ENCODE measurements at places on chromosomes 7 and 10. TPM values are rescaled to one million over a fixed set of nuclear protein-coding genes. Genes with fewer than 3 reads are reported as not detected.
A peak's percentile ranks its signal among the peaks of the same experiment; 100 is the strongest.

GRCh38 chr10:119005362-119006043 is 24.0 kb upstream of the NANOS1 start:
- H3K36me3 ChIP-seq, result no peaks in the 10 kb centered on the region
- H3K27ac ChIP-seq, result no peak overlapping the region
- no peaks in the 10 kb centered on the region for H3K27me3 ChIP-seq
- H3K4me1 ChIP-seq, result peaks cover 44% of the 10 kb centered on the region
- H3K4me3 ChIP-seq, result no peak overlapping the region
- DNase-seq, result peak; percentile 78

GRCh38 chr7:101934618-101935017 is 117.2 kb downstream of the CUX1 start:
- no peak for DNase-seq
- H3K36me3 ChIP-seq, result no peaks in the 10 kb centered on the region
- H3K4me1 ChIP-seq, result no peaks in the 10 kb centered on the region
- no peaks in the 10 kb centered on the region for H3K27me3 ChIP-seq
- H3K27ac ChIP-seq, result no peak overlapping the region
- H3K4me3 ChIP-seq, result no peak overlapping the region

GRCh38 chr10:96906864-96907263 is 74.8 kb downstream of the LCOR start:
- no peak overlapping the region for H3K4me3 ChIP-seq
- no peak overlapping the region for H3K27ac ChIP-seq
- H3K27me3 ChIP-seq, result no peaks in the 10 kb centered on the region
- H3K36me3 ChIP-seq, result no peaks in the 10 kb centered on the region
- H3K4me1 ChIP-seq, result no peaks in the 10 kb centered on the region
- DNase-seq, result no peak

- H3K27me3 ChIP-seq, result no peaks in the 10 kb centered on the region
- H3K4me1 ChIP-seq, result peaks cover 6% of the 10 kb centered on the region
- H3K4me3 ChIP-seq, result no peak overlapping the region
- no peak overlapping the region for H3K27ac ChIP-seq
- no peak for DNase-seq
- H3K36me3 ChIP-seq, result no peaks in the 10 kb centered on the region
These were observed 2.8 kb upstream of the GPRIN2 start for GRCh38 chr10:46559231-46559671.

DNA sequence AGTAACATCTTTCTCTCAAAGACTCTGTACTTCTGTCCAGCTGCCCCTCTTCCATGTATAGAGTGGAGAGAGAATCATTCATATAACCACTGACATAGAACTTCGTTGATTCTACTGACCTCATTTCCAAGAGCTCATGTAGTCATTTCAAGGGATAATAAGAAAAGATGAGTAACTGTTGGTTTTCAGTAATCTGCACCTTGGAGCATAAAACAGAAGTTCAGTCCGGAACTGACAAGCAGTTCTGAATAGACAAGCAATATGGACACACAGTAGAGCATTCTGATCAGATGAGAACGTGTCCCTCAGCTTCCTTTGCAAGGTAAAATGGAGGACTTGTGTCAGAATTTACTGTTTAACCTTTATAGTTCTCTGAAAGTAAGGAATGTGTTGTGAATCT is 847.1 kb downstream of the REEP3 start:
- H3K27me3 ChIP-seq, result no peaks in the 10 kb centered on the region
- no peak overlapping the region for H3K27ac ChIP-seq
- no peaks in the 10 kb centered on the region for H3K4me1 ChIP-seq
- H3K4me3 ChIP-seq, result no peak overlapping the region
- DNase-seq, result no peak

DNA sequence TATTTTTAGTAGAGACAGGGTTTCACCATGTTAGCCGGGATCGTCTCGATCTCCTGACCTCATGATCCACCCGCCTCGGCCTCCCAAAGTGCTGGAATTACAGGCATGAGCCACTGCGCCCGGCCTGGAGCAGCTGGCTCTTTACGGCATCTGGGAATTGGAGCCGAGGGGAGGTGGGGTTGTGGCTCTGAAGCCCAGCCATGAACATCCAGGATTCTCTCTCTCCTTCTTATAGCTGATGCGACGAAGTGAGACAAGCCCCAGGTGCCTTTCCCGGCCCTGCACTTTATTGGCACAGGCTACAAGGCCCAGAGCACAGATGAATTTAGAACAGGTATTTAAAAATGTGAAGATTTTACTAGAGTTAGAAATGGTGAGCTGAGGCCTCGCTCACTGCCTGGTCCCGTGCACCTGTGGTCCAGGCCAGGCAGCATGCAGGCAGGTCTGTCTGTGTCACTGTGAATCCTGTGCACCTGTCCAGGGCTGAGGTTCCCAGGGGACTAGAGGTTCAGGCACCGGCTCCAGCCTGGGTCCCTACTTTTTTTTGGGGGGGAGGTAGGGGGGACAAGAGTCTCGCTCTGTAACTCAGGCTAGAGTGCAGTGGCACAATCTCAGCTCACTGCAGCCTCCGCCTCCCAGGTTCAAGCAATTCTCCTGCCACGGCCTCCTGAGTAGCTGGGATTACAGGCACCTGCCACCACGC is 379.7 kb upstream of the FOXK1 start:
- no peaks in the 10 kb centered on the region for H3K4me1 ChIP-seq
- H3K27me3 ChIP-seq, result peaks cover 100% of the 10 kb centered on the region
- no peak overlapping the region for H3K27ac ChIP-seq
- H3K36me3 ChIP-seq, result no peaks in the 10 kb centered on the region

GRCh38 chr10:1932692-1933094 is 195.4 kb upstream of the ADARB2 start:
- no peak overlapping the region for H3K27ac ChIP-seq
- H3K4me3 ChIP-seq, result no peak overlapping the region
- no peaks in the 10 kb centered on the region for H3K4me1 ChIP-seq
- no peaks in the 10 kb centered on the region for H3K27me3 ChIP-seq
- DNase-seq, result no peak

- H3K4me1 ChIP-seq, result peaks cover 34% of the 10 kb centered on the region
- no peak overlapping the region for H3K4me3 ChIP-seq
- no peaks in the 10 kb centered on the region for H3K27me3 ChIP-seq
- peak overlapping the region; percentile 79 for H3K27ac ChIP-seq
- H3K36me3 ChIP-seq, result no peaks in the 10 kb centered on the region
- DNase-seq, result no peak
These were observed 1.8 kb upstream of the METTL27 start for GRCh38 chr7:73844131-73844547.

DNA sequence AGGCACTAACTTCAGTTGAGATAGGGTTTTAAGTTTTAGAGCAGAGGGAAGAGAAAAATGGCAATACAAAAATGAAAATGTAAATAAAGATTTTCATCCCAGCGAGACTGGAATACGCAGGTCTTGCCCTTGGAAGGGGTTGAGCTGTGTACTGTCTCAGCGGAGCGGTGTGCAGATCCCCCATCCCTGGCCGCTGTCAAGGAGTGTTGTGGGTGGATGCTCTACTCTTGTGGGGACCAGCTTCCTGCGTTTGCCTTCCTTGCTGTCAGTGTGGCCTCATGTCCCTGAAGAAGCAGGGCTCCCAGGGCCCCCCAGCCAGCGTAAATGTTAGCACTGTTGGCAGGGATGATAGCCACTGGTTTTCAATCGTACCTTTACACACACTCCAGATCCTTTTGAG is 249.7 kb upstream of the PITRM1 start:
- no peak for DNase-seq
- no peaks in the 10 kb centered on the region for H3K27me3 ChIP-seq
- no peak overlapping the region for H3K4me3 ChIP-seq
- H3K36me3 ChIP-seq, result no peaks in the 10 kb centered on the region
- no peak overlapping the region for H3K27ac ChIP-seq

GRCh38 chr7:7146837-7147236 is 35.5 kb upstream of the C1GALT1 start:
- H3K4me1 ChIP-seq, result no peaks in the 10 kb centered on the region
- H3K4me3 ChIP-seq, result no peak overlapping the region
- H3K27me3 ChIP-seq, result no peaks in the 10 kb centered on the region
- no peak for DNase-seq
- H3K27ac ChIP-seq, result no peak overlapping the region

- no peaks in the 10 kb centered on the region for H3K4me1 ChIP-seq
- no peaks in the 10 kb centered on the region for H3K27me3 ChIP-seq
- no peak for DNase-seq
- no peaks in the 10 kb centered on the region for H3K36me3 ChIP-seq
These were observed 516.7 kb upstream of the CELF2 start for GRCh38 chr10:10500937-10501336.

DNA sequence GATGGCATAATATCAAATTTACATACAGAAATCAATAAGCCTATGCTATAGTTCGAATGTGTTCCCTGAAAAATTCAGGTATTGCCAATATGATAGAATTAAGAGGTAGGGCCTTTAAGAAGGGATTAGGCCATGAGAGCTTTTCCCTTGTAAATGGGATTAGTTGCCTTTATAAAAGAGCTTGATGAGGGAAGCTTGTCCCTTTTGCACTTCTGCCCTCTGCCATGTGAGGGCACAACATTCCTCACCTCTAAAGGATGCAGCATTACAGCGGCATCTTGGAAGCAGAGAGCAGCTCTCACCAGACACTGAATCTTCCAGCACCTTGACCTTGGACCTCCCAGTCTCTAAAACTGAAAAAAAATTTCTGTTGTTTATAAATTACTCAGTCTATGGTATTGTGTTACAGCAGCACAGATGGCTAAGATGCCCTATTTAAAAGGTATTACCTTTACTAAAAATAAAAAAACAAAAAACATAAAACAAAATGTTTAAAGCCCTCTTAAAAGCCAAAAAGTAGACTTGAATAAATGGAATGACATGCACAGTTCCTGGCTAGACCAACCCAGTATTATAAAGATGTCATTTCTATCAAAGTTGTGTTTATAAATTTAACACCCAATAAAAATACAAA is 909.6 kb downstream of the REEP3 start:
- H3K4me3 ChIP-seq, result no peak overlapping the region
- no peak for DNase-seq
- H3K27me3 ChIP-seq, result no peaks in the 10 kb centered on the region
- no peaks in the 10 kb centered on the region for H3K36me3 ChIP-seq
- no peak overlapping the region for H3K27ac ChIP-seq
- H3K4me1 ChIP-seq, result no peaks in the 10 kb centered on the region

DNA sequence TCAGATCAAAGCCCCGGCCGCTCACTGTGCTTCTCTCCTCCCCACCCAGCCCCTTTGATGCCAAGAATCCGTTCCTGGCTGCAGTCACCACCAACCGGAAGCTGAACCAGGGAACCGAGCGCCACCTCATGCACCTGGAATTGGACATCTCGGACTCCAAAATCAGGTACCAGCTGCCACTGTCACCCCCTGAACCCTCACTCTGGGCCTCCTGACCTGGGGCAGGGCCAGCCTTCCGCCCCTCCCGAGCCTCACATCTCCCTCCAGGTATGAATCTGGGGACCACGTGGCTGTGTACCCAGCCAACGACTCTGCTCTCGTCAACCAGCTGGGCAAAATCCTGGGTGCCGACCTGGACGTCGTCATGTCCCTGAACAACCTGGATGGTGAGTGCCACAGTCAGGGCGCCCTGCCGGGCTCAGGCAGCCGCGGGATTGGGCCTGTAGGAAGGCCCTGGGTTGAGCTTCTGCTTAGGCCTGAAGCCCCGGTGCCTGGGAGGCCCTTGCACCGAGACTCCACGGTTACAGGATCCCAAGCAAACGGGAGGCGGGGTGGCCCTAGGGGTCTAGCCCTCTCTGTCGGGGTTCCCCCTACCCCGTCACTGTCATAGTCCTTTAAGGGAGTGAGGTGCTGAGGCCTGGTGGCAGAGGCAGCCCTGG is 10.8 kb downstream of the TMEM120A start:
- no peaks in the 10 kb centered on the region for H3K27me3 ChIP-seq
- H3K27ac ChIP-seq, result no peak overlapping the region
- no peaks in the 10 kb centered on the region for H3K4me1 ChIP-seq
- H3K4me3 ChIP-seq, result no peak overlapping the region
- no peak for DNase-seq

- H3K27ac ChIP-seq, result no peak overlapping the region
- DNase-seq, result no peak
- H3K27me3 ChIP-seq, result no peaks in the 10 kb centered on the region
- H3K36me3 ChIP-seq, result no peaks in the 10 kb centered on the region
- H3K4me3 ChIP-seq, result no peak overlapping the region
These were observed 55.5 kb downstream of the VWA2 start for GRCh38 chr10:114294549-114294948.

- H3K27ac ChIP-seq, result no peak overlapping the region
- H3K4me1 ChIP-seq, result peaks cover 12% of the 10 kb centered on the region
These were observed 15.8 kb upstream of the GRIFIN start for GRCh38 chr7:2492038-2492437.

DNA sequence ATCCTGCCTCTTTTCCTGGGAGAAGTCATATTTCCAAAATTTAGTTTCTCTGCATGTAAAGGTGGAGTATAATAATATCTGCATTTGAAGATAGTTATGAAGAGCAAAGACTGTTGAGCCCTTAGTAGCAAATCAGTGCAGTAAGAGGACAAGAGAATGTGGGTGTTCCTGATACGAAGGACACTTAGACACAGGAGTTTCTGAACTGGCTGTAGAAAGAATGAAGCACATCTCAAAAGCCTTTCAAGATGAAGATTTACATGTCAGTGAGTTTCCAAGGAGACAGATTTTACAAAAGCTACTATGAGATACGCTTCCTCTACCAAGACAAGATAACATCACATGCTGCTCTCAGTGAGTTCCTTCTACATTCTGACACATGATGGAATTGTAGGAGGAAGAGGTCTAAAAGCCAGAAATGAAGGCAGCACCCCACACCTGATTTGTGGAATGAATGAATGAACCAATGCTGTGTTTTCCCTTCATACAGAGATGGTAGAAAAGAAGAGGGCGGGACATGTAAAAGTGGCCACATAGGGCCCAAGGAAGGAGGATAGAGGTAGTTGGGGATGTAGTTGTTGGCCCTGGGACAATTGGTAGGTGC is 173.6 kb upstream of the PDE1C start:
- H3K4me3 ChIP-seq, result no peak overlapping the region
- peaks cover 6% of the 10 kb centered on the region for H3K27me3 ChIP-seq
- DNase-seq, result no peak
- H3K4me1 ChIP-seq, result no peaks in the 10 kb centered on the region
- no peak overlapping the region for H3K27ac ChIP-seq

DNA sequence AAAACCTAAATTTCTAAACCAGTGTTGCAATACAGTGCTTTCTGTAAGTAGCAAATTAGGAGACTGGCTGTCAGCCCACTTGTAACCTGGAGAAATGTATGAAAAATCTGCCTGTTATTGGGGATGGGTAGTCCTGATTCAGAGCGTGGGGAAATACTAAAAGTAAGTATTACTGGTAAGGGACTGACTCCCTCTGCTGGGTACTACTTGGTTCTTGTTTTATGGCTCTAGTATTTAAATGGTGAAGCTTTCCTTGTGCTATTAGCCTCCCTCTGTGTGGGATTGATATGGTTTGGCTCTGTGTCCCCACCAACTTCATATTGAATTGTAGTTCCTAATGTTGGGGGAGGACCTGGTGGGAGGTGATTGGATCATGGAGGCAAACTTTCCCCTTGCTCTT is 886.1 kb downstream of the SORCS1 start:
- H3K27ac ChIP-seq, result no peak overlapping the region
- DNase-seq, result no peak
- H3K27me3 ChIP-seq, result no peaks in the 10 kb centered on the region
- no peaks in the 10 kb centered on the region for H3K36me3 ChIP-seq

- no peak overlapping the region for H3K27ac ChIP-seq
- DNase-seq, result no peak
- peaks cover 18% of the 10 kb centered on the region for H3K36me3 ChIP-seq
These were observed 13.1 kb downstream of the BRAT1 start for GRCh38 chr7:2542011-2542915.

Gene TMEM130
- 3.8 TPM for total RNA-seq

Gene PDE6C
- not detected for total RNA-seq

Gene EXOC6
- 12.5 TPM for total RNA-seq

Gene AOAH
- total RNA-seq, result not detected

Gene SORBS1
- 5.0 TPM for total RNA-seq

Gene FFAR4
- 0.25 TPM for total RNA-seq

Gene UCN3
- not detected for total RNA-seq

Gene LLCFC1
- not detected for total RNA-seq

Gene SPDYE11
- not detected for total RNA-seq

Gene TDRD1
- not detected for total RNA-seq

Gene ITGB8
- 19.4 TPM for total RNA-seq
